Activated naive CD8-positive, alpha-beta T cell treated with anti-CD3 and anti-CD28 coated beads, Interleukin-2, amount 50 U/mL, for 24 hours (primary cell): ENCODE measurements at places on chromosomes 7 and 10.
A peak's percentile ranks its signal among the peaks of the same experiment; 100 is the strongest.

DNA sequence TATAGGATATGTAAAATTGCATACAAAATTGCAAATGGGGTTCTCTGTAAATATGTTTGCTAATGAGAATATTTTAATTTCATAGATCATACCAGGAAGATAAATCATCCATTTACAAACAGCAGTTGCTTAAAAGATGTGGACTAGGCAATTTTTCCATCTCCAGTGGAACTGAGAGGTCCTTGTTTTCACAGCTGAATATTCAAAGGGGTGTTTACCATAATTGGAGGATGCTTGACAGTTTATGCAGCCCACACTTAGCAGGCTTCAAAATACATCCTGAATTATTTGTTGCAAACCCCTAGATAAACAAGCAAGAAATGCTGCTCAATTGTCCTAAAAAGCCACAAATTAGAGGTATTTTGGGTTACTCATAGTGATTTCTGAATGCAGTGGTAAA lies 69.9 kb downstream of the ADARB2 start:
- no peak for DNase-seq

GRCh38 chr10:72334196-72334824 lies 20.4 kb downstream of the DNAJB12 start:
- peak; percentile 32 for DNase-seq

- DNase-seq: peak; percentile 86
Observed at GRCh38 chr7:76397409-76398183, 11.9 kb downstream of the SSC4D start.

- peak; percentile 7 for DNase-seq
Observed at GRCh38 chr10:101716891-101717659, 22.1 kb upstream of the FBXW4 start.

DNA sequence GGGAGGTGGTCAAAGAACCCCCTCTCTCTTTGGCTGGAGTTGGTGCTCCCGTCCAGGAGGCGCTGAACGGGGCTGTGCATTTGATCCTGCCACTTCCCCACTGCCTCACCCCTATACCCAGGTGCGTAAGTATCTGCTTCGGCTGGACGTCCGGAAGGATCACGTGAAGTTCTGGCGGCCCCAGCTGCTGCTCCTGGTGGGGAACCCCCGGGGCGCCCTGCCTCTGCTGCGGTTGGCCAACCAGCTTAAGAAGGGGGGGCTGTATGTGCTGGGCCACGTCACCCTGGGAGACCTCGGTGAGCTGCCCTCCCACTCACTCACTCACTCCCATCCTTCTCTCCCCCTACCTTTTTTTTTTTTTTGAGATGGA lies 5.6 kb upstream of the TRIP6 start:
- no peak for DNase-seq

GRCh38 chr7:44145969-44146911 lies 5.1 kb upstream of the MYL7 start:
- peak; percentile 65 for DNase-seq

DNA sequence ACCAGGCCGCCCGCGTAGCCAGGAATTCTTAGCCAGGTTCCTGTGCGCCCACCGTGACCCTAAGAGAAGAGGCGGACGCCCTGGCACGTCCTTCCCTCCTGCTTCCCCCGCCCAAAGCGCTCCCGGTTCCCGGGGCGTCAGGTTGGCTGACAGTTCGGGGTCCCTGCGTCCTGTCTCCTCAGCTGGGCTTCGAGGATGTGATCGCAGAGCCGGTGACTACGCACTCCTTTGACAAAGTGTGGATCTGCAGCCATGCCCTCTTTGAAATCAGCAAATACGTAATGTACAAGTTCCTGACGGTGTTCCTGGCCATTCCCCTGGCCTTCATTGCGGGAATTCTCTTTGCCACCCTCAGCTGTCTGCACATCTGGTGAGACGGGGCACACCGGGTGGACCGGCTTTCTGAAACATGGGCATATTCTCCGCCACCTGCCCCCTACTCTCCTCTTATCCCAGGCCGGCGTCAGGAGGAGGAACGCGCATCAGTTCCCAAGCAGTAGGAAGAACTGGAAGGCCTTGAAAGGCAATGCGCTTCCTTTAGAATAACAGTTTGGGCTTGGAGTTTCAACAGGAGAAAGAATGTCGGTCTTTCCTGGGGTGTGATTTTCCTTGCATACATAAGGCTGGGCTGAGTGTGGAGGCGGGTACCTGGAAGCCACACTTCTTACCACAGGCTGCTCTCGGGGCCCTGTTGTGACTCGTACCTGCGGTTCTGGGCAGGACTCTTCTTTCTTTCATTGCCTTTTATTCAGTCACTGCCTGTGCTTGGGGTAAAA lies 728 bp downstream of the CAV2 start:
- peak; percentile 46 for DNase-seq

GRCh38 chr10:102302611-102303010 lies 57.3 kb downstream of the GBF1 start:
- no peak for DNase-seq

DNA sequence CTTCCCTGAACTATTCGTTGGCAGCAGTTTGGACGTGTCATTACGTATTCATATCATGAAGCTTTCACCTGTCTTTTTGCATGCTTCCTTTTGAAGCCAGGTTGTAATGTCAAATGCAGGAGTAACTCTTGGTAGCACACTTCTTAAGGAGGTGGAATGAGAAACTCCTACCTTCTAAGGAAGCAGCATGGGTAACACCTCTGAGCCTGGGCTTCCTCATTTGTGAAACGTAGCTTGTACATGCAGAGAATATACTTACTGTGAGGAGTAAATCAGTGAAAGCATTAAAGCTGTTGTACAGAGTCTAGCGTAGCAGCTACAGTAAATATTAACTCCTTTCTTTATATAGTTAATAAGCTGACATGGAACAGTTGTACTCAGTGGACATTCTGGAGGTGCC lies 21.1 kb downstream of the CUL1 start:
- no peak for DNase-seq

- DNase-seq: no peak
Observed at GRCh38 chr7:55690-56248, 136.6 kb upstream of the FAM20C start.

DNA sequence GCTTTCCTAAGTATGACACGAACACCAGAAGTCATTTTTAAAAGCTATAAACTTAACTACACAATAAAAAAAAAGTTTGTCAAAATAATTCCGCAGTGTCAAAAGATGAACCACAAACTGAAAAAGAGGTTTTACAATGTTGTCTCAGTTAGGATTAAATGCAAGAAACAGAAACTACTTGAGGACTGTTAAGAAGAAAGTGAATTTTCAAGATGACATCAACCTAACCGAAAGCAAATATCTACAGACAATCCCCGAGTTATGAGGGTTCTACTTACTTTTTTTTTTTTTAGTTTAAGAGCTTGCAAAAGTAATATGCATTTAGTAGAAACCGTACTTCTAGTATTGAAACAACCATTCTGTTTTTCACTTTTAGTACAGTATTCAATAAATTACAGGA lies 62.3 kb downstream of the TFPI2 start:
- DNase-seq: no peak

- no peak for DNase-seq
Observed at GRCh38 chr10:106815427-106816043, 349.0 kb downstream of the SORCS1 start.

DNA sequence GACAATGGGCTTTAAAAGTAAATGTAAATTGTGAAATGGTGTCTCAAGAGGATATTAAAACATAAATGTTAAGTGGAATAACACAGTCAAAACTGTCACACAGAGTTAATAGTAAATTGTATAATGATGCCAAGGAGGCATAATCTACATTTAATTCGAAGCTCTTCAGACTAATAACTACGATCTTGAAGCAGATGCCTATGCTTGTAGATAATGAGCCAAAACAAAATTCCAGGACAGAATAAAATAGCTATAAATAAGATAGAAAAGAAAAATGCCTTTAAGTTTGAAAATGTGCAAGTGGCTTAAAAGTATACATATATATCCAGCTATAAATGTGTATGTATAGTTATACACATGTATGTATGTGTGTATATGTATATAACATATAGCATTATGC lies 17.5 kb downstream of the TWIST1 start:
- no peak for DNase-seq

DNA sequence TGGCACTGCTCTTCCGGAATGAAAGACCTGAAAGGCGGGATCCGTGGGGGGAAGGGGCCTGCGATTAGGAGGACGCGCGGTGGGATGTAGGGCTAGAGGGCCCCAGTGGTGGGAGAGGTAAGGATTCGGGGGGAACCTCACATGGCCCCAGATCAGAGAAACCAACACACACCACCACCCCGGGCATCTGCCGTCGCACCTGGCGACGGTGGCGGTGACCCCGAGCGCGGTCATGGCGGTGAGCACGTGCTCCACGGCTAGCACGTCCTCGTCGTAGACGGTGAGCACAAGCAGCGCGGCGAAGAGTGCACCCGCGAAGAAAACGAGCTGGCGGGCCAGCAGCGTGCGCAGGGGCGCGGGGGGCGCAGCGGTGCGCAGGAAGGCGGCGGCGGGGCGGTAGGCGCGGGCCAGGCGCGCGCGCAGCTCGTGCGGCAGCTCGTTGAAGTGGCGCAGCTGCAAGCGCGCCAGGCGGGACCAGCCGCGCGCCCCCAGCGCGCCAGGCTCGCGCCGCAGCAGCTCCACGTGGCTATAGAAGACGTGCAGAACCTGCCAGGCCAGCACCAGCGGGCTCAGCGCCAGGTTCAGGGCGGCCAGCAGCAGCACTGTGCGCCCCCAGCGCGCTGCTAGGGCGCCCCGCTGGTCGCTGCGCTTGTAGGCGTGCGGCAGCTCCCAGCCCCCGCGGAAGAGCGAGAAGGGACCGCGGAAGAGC lies 5.7 kb downstream of the ATG9B start:
- no peak for DNase-seq

GRCh38 chr10:74929197-74929596 lies 102.8 kb downstream of the KAT6B start:
- no peak for DNase-seq

DNA sequence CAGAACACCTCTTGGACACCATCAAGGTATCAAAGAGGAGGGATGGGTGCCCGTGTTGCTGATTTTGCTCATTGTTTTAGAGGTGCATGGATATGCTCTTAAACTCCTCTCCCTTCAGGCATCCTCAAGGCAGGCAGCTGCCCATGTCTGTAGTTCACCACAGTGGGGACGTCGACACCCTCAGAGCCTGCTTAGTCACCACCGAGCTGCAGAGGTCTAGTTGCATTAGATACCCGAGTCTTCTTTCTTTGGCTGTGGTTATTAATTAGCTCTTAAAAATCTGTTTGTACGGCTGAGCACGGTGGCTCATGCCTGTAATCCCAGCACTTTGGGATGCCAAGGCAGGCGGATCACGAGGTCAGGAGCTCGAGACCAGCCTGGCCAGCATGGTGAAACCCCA lies 24.7 kb upstream of the TSPAN13 start:
- DNase-seq: no peak

DNA sequence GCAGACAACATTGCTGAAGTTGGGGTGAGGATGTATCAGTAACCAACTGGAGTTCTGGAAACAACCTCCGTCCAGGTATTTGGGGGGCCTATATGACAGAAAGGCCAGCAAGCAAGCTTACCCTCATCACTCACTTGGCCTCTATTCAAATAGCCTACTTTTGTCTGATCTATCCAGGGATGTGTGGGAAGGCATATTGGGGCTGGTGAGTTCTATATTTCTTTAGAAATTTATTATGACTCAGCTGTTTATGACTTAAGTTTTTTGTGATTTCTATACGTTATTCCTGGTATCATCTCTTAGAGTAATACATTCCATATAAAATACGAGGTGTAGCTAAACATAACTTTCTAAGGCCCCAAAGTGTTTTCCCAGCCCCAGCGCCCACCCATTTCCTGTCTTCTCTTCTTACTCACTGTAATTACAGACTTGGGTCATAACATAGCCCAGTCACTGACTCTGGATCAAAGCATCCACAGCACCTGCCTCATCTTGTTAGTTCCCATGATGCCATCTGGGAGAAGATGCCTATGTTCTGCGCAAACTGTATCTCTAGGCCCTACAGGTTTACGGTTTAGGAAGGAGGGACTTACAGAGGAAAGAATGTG lies 18.1 kb downstream of the GARS1 start:
- no peak for DNase-seq

DNA sequence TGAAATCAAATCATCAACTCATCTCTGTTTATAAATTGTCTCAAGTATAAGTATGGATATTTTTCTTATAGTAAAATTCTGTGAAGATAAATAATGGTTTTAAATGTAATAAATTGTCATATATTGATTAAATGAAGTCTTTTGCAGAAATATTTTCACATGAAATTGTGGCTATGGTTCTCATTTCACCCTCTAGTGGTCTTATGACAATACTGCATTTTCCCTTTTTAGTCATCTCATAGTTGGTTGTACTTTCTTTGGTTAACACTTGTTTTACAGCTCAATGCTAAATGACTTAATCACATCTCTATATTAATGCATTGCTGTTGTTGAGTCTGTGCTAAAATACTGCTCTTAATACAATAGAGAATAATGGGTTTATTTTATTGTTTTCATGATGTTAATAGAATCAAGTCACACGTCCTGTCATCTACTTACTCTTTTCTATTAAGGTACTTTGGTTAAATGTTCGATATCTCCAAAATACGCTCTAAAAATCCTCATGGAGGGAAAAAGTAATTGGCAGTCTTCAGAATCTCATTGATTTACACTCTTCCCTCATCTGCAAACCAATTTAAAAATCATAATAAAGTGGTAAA lies 38.0 kb upstream of the CACNA2D1 start:
- no peak for DNase-seq

- DNase-seq: no peak
Observed at GRCh38 chr10:100504096-100504495, 15.6 kb downstream of the SEC31B start.

DNA sequence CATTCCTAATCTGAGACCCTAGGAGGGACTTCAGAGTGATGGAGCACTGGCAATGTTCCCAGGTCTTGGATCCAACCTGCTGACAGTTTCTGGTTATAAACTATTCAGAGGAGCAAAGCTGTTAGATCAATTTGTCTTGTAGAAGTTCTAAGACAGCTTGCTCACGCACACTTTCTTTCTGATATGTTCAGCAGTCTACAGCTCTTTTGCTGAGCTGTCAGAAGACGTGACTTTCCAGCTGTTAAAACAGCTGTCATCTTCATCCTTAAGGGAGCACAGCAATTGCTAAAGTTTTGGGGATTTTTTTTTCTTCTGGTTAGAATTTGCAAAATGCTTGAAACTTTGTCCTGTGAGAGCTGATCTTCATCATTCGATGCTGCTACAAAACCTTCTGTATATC lies 823.1 kb downstream of the SORCS1 start:
- DNase-seq: no peak

- DNase-seq: no peak
Observed at GRCh38 chr7:1163121-1163520, 3.1 kb upstream of the ZFAND2A start.

- DNase-seq: no peak
Observed at GRCh38 chr7:151896086-151896485, 19.2 kb upstream of the PRKAG2 start.

DNA sequence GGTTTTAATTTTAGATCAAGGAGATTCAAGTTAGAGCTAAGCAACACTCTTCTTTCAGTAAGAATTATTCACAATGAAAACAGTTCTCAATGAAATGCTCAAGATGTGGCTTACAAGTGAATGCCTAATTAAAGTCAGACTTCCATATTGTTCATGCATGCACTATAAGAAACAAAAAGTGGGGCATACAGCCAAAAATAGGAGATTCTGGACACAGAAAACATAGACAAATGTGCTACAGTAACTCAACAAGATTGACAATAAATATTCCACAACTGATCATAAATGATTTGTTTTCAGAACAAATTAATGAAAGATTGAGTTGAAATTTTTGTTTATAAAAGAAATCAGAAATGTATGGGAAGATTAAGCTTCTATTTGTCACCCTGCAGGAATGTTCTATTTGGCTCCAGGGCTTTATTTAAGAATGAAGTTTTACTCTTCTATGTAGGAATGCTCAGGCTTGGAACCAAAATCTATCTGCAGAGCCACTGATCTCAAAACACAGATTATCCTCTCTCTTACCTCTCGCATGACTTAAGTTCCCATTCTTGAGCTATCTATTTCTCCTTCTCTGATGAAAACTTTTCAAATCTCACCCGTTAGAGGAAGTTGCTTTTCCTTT lies 89.0 kb upstream of the PIP4K2A start:
- no peak for DNase-seq
